Amniotic epithelial cell (primary cell): ENCODE measurements at places on chromosomes 5 and 9.

DNA sequence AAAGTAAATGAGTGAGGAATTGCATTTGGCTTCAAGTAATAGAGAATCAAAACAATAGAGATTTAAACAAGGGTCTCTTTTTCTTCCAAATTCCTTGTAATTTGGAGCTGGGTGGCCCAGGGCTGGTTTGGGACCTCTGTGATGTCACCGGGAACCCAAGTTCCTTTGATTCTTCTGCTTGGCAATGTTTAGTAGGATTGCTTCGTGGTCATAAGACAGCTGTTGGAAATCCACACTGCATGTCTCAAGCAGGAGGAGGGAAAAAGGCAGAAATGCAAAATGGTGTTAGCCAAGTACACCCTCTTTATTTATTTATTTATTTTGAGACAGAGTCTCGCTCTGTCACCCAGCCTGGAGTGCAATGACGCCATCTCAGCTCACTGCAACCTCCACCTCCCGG lies 72.6 kb upstream of the IL12B start:
- no peak for DNase-seq

- DNase-seq = no peak
These were observed 7.1 kb upstream of the NANS start for GRCh38 chr9:98049288-98050072.

DNA sequence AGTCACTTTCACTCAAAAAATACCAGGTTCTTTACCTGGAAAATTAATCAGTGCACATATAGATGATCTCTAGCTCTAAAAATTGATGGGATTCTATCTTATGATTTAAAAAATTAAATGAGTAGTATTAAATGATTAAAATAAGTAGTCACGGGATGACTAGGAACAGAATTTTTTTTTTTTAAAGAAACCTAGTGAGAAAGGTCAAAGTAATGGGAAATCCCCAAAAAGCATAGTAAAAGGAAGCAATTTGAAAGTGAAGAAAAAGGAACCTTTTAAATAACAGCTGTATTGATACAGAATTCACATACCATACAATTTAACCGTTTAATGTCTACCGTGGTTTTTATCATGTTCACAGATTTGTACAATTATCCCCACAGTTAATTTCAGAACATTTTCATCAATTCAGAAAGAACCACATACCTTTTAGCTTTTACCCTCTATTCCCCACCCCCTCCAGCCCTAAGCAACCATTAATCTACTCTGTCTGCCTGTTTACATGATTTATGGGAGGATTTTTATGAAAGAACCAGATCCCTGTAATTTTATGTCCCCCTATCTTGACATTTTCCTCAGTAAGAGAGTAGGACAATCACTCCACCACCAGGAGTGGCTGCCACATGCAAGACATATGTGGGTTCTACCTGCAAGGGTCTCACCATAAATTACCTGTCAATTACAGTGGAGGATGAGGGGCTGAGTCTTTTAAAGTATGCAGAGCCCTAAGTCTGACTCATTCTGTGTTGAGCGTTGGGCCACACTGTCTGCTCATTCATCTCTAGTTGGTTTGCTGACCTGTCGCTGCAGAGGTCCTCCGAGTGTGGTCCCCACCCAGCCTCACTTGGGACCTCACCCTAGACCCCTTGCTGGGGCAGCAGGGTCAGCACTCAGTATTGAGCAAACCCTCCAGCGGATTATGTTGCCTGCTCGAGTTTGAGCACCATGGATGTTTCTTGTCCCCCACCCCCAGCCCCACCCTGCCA lies 16.0 kb downstream of the ANKRD33B start:
- DNase-seq = no peak

GRCh38 chr5:126460977-126461376 lies 37.8 kb downstream of the GRAMD2B start:
- no peak for DNase-seq

DNA sequence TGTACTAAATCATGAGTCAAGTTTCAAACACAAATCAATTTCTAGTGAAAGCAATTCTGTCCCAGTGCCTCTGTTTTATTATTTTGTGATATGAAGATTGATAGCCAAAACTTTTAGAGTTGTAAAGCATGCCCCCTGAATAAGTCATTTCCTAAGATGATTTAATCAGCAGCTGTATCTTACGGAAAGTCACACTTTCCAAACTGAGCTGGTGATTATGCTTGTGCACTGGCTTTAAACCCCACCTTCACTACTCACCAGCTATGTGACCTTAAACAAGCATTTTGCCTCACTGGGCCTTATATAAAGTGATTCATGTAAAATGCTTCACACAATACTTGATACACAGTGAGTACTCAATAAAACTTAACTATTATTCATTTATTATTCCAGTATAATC lies 78.1 kb downstream of the EDIL3 start:
- no peak for DNase-seq

DNA sequence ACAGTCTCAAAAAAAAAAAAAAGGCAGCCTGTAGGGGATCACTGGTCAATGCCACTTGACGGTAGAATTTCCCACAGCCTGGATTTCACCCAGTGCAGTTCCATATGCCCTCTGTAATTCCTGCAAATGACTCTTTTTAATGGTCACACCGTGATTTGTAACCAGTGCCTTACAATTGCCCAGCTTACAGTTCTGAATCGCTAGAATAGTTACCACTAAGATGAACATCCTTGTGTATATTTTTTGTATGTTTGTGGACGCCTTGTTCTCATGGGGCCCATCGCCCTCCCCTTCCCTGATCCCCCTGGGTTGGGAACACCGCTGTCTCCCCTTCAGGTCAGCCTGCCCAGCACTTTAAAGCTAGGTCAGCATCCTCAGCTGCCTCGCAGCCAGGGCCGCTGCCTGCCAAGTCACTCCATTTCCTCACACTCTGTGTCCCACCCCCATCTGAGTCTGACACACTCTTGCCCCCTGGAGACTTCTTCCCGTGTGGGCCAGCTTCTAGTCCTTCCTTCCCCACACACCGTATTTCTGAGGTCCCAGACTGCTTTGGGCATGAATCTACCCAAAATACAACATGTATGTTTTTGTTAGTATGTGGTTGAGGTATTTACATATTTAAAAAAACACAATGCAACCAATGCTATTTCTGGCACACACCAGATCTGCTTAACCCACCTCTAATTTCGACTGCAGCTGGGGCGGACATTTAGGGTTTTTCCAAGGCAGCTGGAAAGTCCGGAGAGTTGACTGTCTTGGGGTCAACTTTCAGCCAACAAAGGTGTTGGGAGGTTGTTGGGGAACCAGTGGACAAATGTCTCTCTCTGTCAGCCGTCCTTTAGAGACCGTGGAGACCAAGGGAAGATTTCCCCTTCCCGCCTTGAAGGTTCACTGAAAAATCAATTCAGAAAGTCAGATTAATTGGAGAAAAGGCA lies 120.5 kb upstream of the NEK6 start:
- no peak for DNase-seq

DNA sequence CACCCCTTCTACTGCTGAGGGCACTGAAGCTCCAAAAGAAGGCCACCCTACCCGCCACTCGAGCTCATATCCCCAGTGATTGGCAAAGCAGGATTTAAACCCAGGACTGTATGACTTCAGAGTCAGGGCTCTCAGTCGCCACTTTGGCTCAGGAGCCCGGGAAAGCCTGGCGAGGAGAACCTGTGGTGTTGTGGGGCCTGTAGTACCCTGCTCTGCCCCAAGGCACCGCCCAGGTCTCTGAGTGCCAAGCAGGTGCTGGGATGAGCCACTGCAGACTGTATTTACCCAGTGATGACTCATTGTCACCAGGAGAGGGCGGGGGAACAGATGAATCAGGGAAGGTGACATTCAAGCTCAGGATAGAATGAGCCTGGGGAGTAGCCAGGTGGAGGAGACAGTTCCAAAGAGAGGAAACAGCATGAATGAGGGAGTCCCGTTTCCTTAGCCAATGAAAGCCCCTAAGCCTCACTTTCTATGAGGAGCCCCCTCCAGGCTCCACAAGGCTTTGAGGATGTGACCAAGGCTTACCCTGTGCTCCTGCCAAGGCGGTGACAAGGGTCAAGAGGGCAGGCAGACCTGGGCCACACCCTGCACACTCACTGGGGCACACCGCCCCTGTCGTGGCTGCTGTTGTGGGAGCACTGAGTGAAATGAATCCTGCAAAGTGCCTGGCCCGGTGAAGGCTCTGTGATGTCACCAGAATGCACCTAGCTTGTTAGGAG lies 17.8 kb upstream of the DPM2 start:
- DNase-seq = no peak

GRCh38 chr9:136047076-136047774 lies 47.9 kb downstream of the NACC2 start:
- no peak for DNase-seq

GRCh38 chr5:43037636-43038495 lies 2.3 kb downstream of the ANXA2R start:
- peak; percentile 84 for DNase-seq

DNA sequence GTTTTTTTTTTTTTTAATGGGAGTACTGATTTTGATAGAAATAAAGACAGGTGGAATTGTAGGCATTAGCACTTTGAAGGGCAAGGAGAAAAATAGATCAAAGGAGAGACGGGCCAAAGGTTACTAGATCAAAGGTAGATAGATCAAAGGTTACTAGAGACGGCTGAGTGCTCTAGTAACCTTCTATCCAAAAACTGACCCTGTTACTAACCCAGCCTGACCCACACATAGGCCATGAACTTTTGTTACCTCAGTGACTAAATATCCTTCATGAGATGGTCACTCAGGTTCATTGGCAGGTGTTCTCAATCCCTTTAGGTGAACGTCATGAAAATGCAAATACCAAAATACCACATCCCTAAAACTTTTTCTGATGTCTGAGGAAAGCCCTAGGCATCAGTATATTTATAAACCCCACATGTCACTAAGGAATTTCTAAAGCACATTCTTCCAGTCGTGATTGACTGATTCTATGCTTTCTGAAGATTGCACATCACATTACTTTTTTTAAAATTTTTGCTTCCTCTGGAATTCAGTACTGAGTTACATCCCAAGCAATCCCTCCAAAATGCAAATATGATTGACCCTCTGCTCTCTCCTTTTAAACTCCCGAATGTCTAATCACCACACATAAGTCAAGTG lies 772.7 kb downstream of the BRINP1 start:
- no peak for DNase-seq

DNA sequence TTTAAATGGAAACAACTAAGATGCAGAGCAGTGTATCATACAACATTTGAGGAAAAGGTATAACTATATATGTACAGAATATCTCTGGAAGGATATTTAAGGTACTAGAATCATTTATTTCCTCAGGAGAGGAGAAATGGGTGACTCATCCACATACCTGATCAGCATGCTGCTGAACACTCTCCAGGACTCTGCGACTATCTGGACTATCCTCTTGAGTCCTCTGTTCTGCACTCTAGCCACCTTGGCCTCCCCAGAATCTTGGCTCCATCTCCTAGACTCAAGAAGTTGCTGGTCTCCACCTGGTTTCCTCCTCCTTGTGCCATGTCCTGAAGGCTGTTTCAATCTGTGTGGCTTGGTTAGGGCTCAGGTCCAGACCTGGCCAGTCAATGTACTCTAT lies 8.8 kb upstream of the PRDM6 start:
- no peak for DNase-seq

DNA sequence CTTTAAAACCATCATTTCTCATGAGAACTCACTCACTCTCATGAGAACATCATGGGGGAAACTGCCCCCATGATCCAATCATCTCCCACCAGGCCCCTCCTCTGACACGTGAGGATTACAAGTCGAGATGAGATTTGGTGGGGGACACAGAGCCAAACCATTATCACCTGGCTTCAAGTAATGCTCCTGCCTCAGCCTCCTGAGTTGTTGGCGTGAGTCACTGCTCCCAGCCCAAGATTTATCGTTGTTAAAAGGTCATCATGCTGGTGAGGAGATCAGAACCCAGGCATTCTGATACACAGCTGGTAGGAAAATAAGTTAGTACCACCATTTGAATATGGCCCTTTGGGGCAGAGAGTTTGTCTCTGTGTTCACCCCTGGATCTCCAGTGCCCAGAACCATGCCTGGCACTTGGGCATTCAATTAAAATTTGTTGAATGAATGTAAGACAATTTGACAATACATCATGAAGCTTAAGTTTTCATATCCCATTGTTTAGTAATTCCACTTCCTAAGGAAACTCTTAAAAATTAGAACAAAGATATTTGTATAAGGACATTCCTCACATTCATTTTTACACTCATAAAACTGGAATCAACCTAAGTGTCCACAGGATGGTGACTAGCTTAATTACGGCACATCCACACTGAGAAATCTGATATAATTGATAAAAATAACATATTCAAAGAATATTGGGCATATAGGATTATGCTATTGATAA lies 58.0 kb upstream of the COL15A1 start:
- no peak for DNase-seq

- DNase-seq = no peak
These were observed 147.8 kb upstream of the CCNH start for GRCh38 chr5:87560528-87560927.

GRCh38 chr5:83740741-83741140 lies 20.1 kb upstream of the HAPLN1 start:
- no peak for DNase-seq

- DNase-seq = peak; percentile 96
These were observed 92.6 kb downstream of the DPYSL3 start for GRCh38 chr5:147417135-147417813.

DNA sequence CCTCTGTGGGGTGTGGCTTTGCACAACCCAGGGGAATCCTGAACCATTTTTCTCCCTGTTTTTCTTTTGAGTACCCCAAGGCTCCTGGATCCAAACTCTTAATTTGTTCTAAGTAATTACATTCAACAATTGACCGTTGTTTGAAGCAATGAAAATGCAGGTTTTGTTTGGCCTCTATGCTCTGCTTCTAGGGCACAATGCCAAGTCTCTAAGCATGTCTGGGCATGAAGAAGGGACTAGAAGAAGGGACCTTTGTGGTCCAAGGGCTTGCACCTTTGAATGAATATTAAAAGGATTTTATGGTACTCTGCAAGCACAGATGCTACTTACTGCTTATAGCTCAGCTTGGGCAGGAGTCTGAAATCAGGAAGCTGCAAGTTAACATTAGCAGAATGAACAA lies 6.6 kb upstream of the ENC1 start:
- DNase-seq = no peak

DNA sequence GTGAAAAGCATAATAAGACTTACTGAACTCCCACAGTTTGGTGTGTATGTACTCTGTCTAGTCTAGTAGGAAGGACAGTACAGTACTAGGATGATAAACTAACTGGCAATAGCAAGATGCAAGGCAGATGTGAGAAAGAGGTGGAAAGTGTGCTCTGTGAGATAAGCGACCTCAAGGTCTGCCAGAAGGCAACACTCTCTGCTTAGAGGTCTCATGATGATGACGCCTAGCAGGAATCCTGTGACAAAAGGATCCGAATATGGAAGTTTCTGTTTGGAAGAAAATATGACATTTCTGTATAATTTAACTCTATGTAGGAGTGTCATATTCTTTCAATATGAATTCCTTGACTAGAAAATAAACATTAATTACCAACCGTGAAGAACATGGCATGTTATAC lies 112.2 kb downstream of the PLPPR1 start:
- DNase-seq = no peak

DNA sequence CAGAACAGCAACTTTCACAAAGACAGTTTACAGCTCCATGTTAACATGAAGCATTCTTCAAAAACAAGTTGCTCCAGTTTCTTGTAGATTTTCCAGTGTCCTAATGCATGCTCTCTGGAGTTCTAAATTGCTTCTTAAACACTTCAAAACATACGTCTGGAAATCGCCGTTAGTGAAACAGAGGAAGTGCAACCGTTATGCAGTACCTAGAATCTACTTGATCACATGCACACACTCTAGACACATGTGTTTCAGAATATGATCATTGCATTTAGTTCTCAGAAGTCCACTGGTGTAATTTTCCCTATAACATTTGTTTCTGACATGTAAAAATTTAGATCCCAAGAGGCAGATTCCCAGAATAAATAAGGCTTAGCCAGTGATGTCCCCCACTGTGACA lies 41.1 kb upstream of the RUFY1 start:
- no peak for DNase-seq
